Effector memory CD4-positive, alpha-beta T cell (primary cell): ENCODE measurements at places on chromosomes 12 and 14.

GRCh38 chr12:48903363-48903981 is 21.8 kb downstream of the FKBP11 start:
- peaks cover 5% of the 10 kb centered on the region for H3K4me1 ChIP-seq
- no peaks in the 10 kb centered on the region for H3K27me3 ChIP-seq
- no peak overlapping the region for H3K27ac ChIP-seq

- H3K4me1 ChIP-seq = peaks cover under 1% of the 10 kb centered on the region
- DNase-seq = no peak
- H3K36me3 ChIP-seq = peaks cover 21% of the 10 kb centered on the region
Measured at GRCh38 chr12:104309446-104309993, 6.0 kb downstream of the EID3 start.

DNA sequence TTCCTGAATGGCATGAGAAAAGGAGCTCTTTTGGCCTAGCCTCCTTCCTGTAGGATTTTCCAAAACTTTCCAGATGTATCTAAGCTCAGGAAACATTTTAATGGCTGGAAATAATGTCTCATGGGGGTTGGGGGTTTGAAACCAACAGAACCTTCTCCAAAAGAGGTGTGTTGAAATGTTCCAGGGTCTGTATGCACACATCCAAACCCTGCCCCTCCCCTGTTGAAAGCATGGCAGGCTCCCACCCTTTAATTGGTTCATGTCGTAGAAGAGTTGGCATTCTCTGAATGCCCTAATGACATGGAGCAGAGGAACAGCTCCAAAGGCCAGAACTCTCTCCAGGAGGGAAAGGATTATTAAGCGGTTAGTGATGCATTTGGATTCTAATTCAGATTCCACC is 353.2 kb downstream of the ZFP36L1 start:
- no peaks in the 10 kb centered on the region for H3K36me3 ChIP-seq
- H3K4me3 ChIP-seq = no peak overlapping the region
- H3K27me3 ChIP-seq = no peaks in the 10 kb centered on the region
- H3K27ac ChIP-seq = no peak overlapping the region
- H3K4me1 ChIP-seq = no peaks in the 10 kb centered on the region

GRCh38 chr14:44404036-44404435 is 103.0 kb downstream of the FSCB start:
- no peak for DNase-seq
- H3K27me3 ChIP-seq = no peaks in the 10 kb centered on the region
- H3K27ac ChIP-seq = no peak overlapping the region
- no peak overlapping the region for H3K4me3 ChIP-seq

- H3K36me3 ChIP-seq = no peaks in the 10 kb centered on the region
- H3K4me1 ChIP-seq = no peaks in the 10 kb centered on the region
- H3K27ac ChIP-seq = no peak overlapping the region
- no peaks in the 10 kb centered on the region for H3K27me3 ChIP-seq
Measured at GRCh38 chr12:46661110-46661845, 164.5 kb downstream of the SLC38A4 start.

DNA sequence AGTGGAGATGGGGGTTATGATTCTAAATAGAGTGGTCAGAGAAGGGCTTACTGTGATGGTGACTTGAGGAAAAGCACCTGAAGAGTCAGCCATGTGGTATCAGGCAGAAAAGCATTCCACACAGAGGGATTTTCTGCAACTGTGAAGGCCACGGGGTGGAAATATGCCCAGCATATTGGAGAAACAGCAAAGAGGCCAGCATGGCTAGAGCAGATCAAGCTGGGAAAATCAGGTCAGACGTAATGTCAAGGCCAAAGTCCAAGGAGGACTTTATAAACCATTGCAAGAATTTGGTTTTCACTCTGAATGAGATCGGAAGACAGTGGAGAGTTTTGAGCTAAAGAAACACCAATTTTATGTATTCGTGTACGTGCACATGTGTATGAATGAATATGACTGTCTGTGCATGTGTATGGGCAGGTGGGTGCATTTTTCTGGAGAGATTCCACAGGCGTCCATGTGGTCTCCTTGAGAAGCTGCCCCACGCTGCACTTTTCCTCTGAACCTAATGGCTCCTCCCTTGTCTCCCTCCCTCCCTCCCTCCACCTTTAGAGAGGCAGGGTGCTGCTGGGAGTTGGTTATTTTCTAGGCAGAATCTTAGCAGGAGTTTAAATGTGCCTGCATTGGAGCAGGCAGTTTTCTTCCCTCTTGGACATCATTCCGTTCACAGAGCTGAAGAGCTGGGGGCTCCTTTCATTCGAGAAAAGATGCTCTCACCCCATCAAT is 97.4 kb upstream of the PPP4R3A start:
- H3K36me3 ChIP-seq = no peaks in the 10 kb centered on the region
- no peaks in the 10 kb centered on the region for H3K27me3 ChIP-seq
- no peak for DNase-seq
- no peak overlapping the region for H3K27ac ChIP-seq
- no peak overlapping the region for H3K4me3 ChIP-seq

DNA sequence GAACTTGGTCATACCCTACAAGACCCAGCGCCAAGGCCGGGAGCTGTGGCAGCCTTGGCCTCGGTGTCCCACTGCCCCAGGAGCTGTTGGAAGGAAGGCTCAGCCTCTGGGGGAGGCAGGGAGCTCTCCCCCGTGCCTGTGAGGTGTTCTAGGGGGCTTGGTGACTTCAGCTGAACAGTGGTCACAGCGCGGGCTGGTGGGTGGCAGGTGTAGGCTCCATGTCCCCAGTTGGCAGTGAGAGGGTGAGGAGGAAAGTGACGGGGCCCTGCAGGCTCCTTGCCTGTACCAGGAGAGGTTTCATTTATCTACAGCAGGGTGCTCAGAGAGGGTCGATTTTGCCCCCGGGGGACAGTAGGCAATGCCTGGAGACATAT is 47.5 kb downstream of the DLK1 start:
- no peaks in the 10 kb centered on the region for H3K4me1 ChIP-seq
- no peaks in the 10 kb centered on the region for H3K27me3 ChIP-seq
- no peak overlapping the region for H3K4me3 ChIP-seq
- DNase-seq = no peak
- no peak overlapping the region for H3K27ac ChIP-seq

DNA sequence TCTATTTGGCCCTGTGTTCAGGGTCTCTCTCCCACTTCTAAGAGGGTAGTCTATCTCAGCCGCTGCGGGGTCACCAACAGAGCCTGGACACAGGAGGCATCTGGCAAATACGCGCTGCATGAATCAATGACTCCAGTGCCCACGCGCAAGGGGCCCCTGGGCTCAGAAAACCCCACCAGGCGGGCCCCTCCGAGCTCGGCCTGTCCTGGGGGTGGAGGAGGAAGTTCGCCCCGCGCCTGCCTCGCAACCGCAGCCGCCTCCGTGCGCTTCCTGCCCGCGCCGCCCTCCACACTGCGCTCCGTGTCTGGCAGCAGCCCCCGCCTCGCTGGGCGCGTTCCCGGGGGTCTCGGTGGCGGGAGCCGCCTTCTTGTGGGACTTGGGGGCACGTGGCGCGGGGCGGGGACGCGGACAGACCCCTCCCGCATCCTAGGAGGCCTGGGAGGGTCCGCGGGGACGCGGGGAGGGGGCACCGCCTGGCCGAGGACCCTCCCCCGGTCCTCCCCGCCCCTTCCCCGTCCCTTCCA is 811 bp upstream of the FBRSL1 start:
- peak; percentile 65 for DNase-seq
- no peaks in the 10 kb centered on the region for H3K36me3 ChIP-seq
- peaks cover 41% of the 10 kb centered on the region for H3K4me1 ChIP-seq
- H3K27me3 ChIP-seq = no peaks in the 10 kb centered on the region

DNA sequence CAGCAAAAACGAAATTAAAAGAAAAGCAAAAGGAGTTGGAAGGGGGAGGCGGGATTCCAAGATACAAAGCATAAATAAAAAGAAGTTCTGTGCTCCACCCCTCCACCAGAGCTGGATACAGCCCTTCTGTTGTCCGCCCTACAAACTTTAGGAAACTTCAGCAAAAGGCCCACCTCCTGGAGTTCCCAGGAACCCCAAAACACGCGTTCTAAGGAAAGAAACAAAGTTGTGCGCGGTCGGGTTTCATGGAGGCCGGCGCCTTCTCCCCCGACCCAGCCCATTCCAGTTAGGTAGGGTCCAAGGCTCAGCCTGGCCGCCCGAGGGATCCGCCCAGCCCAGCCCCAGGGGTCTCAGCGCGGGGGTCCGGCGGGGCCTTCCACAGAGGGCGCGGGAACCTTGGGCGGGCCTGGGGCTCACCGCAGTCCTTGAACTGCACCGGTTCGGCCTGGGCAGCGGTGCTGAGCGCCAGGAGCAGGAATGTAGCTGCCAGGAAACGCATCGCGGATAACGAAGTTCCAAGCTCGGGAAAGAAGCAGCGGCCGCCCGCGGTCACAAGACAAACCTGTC is at the start of gene NPC2:
TSS of gene NPC2 (minus strand) at position 530 of the 567 bp plus-strand sequence. CDS start at position 499, 31 bp downstream.
- peaks cover 5% of the 10 kb centered on the region for H3K36me3 ChIP-seq
- peak within 1 kb of the TSS; percentile 96 for H3K4me3 ChIP-seq
- peaks cover 14% of the 10 kb centered on the region for H3K4me1 ChIP-seq
- H3K27me3 ChIP-seq = no peaks in the 10 kb centered on the region
- H3K27ac ChIP-seq = peak within 1 kb of the TSS; percentile 77

DNA sequence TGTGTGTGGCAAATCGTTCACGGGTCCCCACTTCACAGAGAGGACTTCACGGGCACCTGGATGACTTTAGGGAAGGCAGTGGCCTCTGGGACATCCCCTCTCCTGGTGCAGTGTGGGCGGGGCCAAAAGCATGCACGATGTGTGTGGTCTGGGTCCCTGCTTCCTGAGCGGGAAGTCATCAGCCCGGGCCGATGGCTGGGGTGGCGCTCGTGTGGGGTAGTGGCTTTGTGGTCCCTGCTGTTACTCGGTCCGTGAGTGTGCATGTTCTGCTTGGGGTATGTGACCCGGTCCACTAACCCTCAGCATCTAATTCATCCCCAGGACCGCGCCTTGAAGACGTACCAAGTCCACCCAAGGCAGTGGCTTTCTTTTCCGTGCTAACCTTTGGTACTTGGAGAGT is 142.5 kb upstream of the RTL1 start:
- no peak overlapping the region for H3K4me3 ChIP-seq
- no peaks in the 10 kb centered on the region for H3K36me3 ChIP-seq
- no peak for DNase-seq
- no peaks in the 10 kb centered on the region for H3K4me1 ChIP-seq

DNA sequence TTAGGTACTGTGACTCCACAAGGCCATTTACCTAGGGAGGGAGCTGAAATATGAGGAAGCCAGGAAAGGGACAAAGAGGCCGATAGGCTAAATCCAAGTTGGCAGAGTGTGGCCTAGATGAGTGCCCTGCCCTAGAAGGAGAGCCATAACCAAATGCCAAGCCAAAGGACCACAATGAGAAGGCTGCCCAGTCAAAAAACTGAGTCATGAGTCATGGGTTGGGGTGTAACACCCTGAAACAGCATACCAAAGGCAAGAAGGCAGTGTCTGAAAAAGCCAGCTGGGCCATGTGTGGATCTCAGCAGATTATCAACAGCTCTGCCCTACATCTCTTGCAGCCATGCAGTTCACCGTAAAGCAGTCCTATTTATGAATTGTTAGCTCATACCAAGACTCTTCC is 171.7 kb downstream of the PHLDA1 start:
- H3K4me3 ChIP-seq = no peak overlapping the region
- no peaks in the 10 kb centered on the region for H3K36me3 ChIP-seq
- H3K4me1 ChIP-seq = no peaks in the 10 kb centered on the region
- DNase-seq = no peak
- H3K27ac ChIP-seq = no peak overlapping the region

DNA sequence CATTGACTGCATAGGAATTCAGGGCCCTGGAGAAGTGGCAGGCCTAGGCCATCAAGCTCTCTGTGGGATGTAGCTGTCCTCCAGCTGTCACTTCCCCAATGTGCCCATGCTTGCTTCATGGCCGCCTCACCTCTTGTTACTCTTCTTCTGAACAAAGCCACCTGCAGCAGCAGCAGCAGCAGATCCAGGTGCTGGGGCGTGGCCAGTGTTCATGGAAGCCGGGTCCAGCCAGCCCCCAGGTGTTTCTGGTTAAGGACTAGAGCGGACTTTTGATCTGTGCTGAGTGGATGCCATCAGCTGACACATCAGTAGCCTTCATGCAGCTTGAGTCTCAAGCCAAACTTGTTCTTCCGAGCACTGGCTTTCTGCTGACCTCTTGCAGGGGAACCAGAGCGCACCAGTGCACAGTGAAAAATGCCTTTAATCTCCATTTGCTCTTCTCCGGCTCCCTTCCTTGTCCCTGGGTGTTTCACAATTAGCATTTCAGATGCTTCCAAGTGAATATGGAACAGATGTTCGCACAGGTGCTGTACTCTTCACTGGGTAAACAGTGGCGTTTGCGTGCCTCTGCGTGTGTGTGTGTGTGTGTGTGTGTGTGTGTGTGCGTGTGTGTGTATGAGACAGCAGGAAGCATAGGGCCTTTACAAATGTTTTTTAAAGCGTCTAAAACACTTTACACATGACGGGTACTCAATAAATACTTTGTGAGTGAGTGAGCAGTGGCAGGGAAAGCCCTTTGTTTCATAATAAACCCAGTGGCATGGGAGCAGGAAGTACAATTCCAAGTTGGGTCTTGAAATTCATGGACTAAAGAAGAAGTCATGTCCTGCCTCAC is 20.1 kb downstream of the TPCN1 start:
- no peak overlapping the region for H3K4me3 ChIP-seq
- peaks cover 22% of the 10 kb centered on the region for H3K36me3 ChIP-seq
- no peak overlapping the region for H3K27ac ChIP-seq
- DNase-seq = no peak

DNA sequence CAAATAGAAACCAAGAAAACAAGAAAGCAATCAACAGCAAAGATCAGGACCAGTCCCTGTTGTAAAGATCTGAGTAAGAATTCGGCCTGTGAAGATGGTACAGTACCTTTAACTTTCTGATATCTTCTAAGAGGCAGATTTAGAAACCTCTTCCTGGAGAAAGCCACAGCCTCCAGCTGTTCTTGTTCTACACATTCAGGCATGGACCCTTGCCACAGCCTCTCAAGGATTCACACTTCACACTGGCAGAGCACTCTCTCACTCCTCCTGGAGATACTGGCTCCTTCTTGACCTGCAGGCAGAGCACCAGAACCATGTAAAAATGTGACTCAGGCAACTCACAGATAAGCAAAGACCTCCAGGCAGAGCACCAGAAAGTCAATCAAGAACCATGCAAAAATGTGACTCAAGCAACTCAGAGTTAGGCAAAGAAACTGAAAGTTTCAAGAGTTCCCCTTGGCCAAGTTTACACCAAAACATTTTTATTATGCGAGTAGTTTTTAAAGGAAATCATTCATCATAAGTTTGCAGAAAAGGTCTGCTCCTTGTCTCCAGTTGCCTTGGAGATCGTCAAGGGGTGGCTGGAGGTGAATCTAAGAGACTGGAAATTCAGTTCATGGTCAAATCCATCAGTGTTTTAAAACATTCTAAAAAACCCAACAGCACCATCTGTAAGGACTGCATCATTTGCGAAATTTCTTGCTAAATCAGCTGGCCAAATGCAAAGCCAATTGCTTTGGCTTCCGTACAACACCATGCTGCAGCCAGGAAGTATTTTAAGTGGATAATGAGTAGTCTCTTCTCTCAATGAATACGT is 119.3 kb upstream of the MDM1 start:
- H3K4me3 ChIP-seq = peak overlapping the region; percentile 5
- peak; percentile 2 for DNase-seq
- no peaks in the 10 kb centered on the region for H3K27me3 ChIP-seq
- H3K36me3 ChIP-seq = no peaks in the 10 kb centered on the region
- H3K27ac ChIP-seq = peak overlapping the region; percentile 55
